ENCODE measurements at places on chromosomes 13 and 19.

DNA sequence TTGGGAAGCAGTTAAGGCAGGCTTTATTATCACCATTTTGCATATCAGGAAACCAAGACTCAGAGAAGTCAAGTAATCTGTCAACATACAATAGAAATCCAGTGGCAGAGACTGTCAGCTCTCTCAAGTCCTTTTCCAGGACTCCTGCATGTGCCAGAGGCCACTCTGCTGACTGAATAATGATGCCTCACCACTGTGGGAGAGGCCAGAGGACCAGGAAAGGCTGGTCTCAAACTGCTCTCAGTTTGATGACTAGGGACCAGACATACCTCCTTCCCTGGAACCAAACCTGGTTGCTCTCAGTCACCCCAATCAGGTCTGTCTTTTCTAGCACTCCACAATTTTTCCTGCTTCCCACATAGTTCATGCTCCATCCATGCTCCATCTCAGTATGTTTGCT lies 8.0 kb downstream of the RNASEH2B start:
- DNase-seq = no peak

GRCh38 chr19:10222201-10222890 lies 8.8 kb downstream of the S1PR2 start:
- no peak for DNase-seq

- DNase-seq = no peak
These were observed 75.0 kb upstream of the OXGR1 start for GRCh38 chr13:97069050-97069815.

DNA sequence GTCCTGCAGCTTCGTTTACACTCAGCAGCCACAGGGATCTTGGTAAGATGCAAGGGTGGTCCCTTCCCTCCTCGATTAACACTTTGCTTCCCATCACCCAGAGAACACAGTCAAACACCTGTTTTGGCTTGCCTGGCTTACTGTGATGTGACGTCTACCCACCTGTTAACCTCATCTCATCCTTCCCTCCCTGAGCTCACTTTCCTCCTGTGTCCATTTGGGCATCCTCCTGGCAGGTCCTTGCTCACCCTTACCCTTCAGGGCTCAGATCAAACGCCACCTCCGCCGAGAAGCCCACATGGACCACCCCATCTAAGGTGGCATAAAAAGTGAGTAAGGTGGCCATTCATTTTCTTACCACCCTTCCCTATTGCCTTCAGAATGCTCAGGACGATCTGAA lies 9.2 kb downstream of the FIZ1 start:
- no peak for DNase-seq

DNA sequence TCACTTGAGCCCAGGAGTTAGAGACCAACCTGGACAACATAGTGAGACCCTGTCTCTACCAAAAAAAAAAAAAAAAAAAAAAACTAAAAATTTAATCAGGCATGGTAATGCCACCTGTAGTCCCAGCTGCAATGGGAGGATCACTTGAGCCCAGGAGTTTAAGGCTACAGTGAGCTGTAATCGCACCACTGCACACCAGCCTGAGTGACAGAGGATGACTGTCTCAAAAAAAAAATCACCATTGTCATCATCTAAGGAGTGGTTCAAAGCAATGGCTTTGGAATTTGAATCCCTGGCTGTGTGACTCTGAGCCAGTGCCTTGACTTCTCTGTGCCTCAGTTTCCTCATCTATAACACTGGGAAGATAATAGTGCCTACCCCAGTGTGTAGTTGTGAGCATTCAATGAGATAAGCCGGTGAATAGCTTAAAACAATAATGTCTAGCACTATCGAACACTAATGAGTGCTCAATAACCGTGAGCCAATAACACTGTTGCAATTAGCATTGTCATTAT lies 11.5 kb downstream of the IGSF23 start:
- DNase-seq = no peak

DNA sequence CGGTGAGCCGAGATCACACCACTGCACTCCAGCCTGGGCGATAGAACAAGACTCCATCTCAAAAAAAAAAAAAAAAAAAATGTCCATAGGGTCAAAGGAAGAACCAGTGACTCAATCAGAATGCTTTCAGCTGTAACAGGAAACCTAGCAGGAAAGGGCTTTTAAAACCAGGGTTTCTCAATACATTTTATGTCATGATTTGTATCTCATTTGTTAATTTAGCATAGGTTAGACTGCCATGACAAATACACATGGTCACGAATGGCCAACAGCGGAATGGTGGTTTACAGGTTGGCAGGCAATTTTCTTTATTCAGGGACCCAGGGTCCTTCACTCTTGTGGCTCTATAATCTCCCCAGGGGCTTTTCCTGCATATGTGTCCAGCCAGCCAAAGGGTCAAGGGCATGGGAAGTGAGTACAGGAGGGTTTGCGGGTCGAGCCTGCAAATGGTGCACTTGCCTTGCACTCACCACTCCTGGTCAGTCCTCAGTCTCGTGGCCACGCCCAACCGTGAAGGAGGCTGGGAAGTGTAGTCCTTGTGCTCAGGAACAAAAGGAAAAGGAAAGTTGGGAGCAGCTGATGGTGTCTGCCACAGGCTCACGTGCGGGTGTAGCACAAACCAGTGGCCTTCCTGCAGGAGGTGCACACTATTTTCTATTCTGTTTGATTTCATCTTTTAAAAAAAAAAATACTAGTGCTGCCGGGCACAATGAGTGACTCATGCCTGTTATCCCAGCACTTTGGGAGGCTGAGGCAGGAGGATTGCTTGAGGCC lies 14.8 kb downstream of the DHX34 start:
- DNase-seq = no peak
